GDM1 (cell line): ENCODE measurements at places on chromosomes 11 and 22.

DNA sequence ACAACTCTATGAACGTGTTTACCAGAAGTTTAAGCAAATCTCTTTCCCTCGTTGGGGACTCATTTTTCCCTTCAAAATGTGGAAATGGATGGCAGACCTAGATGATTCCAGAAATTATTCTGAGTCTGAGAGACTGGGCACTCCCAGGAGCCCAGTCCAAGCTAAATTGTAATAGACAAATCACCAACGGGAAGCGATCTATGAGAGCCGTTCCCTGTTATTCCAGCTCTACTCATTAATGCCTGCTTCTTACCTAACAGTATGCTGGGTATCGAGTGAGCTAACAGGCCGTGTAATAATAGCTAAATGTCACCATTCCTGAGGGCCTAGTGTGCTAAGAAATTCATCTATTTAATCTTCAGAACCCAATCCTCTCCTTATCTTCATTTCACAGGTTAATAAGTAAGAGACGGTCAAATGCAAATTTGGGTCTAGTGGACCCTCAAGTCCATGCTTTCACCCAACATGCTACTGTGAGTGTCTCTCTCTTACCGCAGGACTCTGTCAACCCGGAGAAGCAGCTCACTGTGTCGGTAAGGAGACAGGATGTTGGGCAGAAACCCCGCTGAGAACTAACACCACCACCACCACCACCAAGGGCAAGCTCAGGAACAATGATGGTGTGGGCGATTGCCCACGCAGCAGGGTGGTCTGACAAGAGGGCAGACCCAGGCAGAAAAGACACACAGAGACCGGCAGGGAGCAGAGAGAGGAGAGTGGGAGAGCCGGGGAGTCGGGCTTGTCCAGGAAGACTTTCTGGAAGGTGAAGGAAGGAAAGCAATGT lies 57.1 kb upstream of the TIMP3 start:
- DNase-seq = no peak

GRCh38 chr22:49753276-49753890 lies 74.3 kb downstream of the BRD1 start:
- no peak for DNase-seq

- DNase-seq = no peak
Measured at GRCh38 chr11:16781936-16782919, 43.8 kb downstream of the C11orf58 start.

DNA sequence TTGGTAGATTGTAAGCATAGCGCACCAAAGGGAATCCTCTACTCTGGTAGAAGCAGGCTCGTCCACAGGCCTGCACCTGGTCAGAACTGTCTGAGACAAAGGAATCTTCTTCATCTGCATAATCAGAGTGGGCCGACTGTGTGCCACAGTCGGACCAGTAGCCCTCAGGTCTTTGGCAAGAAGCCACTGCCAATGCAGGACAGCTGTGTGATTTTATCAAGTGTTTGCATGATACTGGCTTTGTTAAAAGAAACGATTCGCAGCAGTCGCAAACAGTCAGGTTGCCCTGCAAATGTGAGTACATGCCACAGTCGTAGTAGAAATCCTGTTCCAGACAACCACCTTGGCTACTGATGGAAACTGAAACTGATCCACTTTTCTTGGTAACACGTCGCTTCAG lies 4.9 kb upstream of the CCDC34 start:
- DNase-seq = no peak
